ENCODE measurements at places on chromosomes 16 and 17.

- no peak for DNase-seq
Observed at GRCh38 chr17:2716649-2717048, 5.1 kb upstream of the CLUH start.

- DNase-seq, result no peak
Observed at GRCh38 chr17:79819534-79820276, 19.5 kb downstream of the CBX4 start.

GRCh38 chr17:70896843-70897242 lies 727.5 kb downstream of the KCNJ2 start:
- DNase-seq, result no peak

- no peak for DNase-seq
Observed at GRCh38 chr17:74704544-74704943, 8.2 kb downstream of the CD300LF start.

GRCh38 chr17:21286909-21287702 lies 2.6 kb downstream of the MAP2K3 start:
- DNase-seq, result peak; percentile 20

GRCh38 chr17:74981979-74982662 lies 5.3 kb upstream of the CDR2L start:
- peak; percentile 59 for DNase-seq
